GM20000 (cell line): ENCODE measurements at places on chromosomes 1 and 21.

- DNase-seq: no peak
Observed at GRCh38 chr1:7264101-7264500, 478.8 kb downstream of the CAMTA1 start.

DNA sequence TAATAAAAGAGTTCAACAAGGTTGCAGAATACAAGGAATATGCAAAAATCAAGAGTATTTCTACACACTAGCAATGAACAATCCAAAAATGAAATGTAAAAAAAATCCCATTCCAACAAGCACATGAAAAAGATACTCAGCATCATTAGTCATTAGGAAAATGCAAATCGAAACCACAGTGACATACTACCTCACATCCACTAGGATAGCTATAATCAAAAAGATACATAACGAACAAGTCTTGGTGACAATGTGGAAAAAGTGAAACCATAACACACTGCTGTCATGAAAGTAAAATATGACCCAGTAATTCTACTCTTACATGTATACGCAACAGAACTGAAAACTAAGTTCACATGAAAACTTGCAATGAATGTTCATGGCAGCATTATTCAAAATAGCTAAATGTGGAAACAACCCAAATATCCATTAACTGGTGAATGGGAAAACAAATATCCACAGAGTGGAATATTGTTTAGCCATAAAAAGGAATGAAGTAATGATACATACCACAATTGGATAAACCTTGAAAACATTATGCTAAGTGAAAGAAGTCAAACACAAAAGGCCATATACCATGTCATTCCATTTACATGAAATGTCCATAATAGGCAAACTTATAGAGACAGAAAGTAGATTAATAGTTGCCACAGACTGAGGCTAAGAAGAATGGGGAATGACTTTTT, 34.3 kb downstream of the PIK3R3 start:
- no peak for DNase-seq

GRCh38 chr1:78483903-78484302, 6.9 kb upstream of the PTGFR start:
- no peak for DNase-seq

DNA sequence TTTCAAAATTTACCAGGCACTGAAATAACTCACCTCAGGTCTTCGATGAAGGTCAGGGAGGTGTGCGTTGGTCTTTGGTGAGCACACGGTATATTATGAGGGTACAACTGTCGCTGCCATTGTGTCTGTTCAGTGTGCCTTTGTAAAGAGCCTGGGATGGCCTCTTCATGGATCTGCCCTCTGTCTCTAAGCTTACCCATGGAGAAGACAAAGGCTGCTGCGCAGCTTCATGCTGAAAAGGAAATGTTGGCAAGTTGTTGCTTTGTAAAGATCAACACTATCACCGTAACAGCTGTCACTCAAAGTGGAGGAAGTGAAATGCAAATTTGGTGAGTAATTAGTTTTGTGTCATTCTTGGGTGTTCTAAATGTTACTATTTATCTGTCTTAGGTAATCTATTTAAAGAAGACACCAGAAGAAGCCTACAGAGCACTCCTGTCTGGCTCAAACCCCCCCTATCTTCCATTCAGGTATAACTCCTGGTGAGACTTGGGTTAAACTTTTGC, 71.6 kb downstream of the CDC14A start:
- DNase-seq: peak; percentile 24

DNA sequence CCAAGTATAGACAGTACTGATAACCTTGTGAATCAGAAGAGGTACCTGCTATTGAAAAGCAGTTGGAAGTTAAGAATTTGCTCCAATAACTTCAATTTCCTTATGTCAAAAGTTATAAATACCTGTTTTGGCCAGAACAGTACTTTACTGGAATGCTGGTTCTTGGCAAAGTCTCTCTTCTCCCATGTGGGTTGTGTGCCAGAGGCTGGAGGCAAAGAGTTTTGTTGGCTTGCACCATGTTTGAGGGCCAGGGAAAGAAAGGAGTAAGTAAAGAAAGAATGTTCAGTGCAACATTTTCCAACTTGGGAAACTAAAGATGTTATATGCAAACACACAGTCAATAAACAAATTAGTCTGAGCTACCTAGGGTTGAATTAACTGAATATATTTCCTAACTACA, 67.0 kb upstream of the DYNLT5 start:
- no peak for DNase-seq

- DNase-seq: no peak
Observed at GRCh38 chr1:199122085-199122484, 483.2 kb downstream of the PTPRC start.

- DNase-seq: no peak
Observed at GRCh38 chr21:42921927-42922326, 3.5 kb downstream of the ERVH48-1 start.

- DNase-seq: peak; percentile 44
Observed at GRCh38 chr1:27391511-27392095, 819 bp upstream of the GPR3 start.

DNA sequence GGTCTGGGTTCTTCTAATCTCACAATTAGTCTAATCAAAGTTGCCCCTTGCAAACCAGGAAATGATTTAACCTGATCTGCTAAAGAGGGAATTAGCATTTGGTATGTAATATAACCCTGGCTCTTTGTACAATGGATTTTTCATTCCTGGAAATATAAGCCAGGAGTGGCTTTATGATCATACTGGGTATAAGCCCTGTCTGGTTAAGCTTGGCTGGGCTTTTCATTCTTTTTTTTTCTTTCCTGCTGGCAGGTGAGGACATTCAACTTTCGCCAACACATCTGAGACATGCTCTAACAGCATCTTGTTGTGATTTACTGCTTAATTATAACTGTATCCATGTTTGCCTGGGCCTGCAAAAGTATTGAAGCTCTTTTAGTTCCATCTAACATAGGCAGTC, 20.4 kb upstream of the SDE2 start:
- no peak for DNase-seq
